ENCODE measurements at places on chromosomes 4 and X. TPM values are rescaled to one million over a fixed set of nuclear protein-coding genes. Genes with fewer than 3 reads are reported as not detected.

The FTHL17 gene
- polyA plus RNA-seq = not detected

The MBNL3 gene
- 6.6 TPM for polyA plus RNA-seq

DNA sequence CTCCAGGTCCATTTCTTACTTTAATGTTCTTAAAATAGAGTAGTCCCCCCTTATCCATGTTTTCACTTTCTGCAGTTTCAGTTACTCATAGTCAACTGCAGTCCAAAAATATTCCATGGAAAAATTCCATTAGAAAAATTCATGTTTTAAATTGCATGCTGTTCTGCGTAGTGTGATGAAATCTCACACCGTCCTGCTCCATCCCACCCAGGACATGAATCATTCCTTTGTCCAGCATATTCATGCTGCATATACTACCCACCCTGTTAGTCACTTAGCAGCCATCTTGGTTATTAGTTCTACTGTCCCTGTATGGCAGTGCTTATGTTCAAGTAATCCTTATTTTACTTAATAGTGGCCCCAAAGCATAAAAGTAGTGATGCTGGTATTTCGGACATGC lies 5.4 kb upstream of the PDLIM5 start:
- DNase-seq = no peak

The RAB39B gene
- 1.3 TPM for polyA plus RNA-seq

DNA sequence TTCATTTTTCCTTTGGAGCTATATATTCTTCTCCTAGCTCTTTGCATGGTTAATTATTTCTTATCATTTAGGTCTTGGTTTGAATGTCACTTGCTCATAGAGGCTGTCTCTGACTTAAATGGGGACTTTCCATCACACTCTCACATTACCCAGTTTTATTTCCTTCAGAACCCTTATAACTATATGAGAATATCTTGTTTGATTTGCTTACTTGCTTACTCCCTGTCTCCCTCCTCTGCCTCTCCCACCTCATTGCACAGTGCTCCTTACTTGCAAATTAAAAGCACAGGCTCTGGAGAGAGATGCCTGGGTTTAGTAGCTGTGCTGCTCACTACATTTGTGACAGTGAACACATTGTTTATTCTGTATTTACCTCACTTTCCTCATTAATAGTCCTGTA lies 174.6 kb downstream of the SOWAHB start:
- no peak for DNase-seq

GRCh38 chrX:9980401-9980800 lies 13.2 kb downstream of the CLDN34 start:
- DNase-seq = no peak

DNA sequence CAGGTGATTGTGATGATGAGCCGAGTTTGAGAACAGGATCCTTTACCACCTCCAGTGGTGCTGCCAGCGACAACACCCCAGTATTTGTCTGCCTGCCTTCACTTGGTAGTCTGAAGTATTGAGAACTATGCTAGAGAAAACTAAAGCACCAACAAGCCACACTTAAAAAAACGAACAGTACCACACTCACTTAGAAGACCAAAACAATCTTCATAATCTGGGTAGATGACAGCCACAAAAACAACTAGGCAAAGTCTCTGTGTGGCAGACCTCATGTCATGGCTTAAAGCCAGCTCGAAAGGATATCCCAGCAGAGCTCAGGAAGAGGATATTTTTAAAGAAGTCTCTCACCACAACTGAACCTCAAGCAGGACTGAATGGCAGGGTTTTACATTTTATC lies 236.0 kb downstream of the GPC3 start:
- no peak for DNase-seq

DNA sequence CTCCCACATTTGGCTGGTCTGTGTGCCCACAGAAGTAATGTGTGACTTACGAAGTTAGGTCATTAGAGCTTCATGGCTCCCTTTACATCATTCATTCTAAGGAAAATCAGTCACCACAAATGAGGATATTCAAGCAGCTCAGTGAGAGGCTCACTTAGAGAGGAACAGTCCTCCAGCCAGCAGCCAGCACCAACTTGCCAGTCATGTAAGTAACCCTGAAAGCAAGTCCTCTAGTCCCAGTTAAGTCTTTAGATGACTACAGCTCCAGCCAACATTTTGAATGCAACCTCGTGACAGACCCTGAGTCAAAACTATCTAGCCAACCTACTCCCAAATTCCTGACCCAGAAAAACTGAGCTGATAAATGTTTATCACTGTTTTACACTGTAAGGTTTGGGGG lies 71.3 kb downstream of the LRBA start:
- no peak for DNase-seq

The ZNF185 gene
- 4.7 TPM for polyA plus RNA-seq

DNA sequence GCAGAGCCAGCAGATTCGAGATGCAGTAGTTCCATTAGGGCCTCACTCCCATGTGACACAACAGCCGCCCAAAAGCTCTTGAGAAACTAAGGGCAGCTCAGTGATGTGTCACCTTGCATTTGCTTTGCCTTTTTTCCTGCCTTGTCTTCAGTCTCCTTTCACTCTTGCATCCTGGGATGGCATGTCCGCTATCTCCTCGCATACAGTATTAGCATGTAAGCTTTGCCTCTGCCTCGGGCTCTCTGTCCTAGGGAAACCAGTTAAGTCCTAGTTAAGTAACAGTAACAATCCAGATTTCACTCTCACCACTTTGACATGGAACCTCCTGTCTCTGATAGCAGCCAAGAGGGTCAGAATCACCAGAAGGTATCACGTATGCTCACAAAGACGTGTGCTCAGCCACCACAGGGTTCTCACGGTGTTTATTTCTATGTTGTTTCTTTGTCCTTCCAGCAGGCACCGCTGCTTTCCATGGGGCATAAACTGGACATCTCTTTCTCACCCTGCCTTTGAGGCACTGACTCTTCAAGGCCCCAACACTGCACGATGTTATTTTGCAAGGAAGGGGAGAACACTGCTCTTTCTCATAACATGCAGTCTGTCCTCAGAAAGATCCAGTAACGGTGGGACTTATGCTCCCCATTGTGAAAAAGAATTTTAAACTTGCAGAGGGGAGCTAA lies 26.7 kb upstream of the SORBS2 start:
- no peak for DNase-seq

DNA sequence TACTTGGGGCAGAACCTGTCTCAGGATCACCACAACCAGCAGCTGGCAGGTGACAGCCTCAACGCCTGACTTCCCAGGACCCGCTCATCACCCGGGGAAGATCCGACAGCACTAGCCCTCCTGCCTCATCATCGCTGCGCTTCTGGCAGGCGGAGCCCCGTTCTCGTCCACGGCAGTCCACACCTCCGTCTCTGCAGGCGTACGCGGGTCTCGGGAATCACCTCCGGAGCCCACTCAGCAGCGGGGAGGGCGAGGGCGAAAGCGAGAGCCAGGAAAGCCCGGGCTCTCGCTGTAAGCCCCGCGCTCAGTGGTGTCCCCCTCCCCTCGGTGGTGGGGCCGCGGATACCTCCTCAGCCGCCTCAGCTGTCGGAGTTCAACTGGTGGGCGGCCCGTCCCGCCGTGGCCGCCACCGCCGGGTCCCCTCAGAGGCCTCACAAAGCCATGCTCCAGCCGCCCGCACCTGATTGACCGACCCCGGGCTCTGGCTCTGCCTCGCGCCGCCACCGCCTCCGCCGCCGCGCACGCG lies 518 bp upstream of the CNKSR2 start:
- no peak for DNase-seq

DNA sequence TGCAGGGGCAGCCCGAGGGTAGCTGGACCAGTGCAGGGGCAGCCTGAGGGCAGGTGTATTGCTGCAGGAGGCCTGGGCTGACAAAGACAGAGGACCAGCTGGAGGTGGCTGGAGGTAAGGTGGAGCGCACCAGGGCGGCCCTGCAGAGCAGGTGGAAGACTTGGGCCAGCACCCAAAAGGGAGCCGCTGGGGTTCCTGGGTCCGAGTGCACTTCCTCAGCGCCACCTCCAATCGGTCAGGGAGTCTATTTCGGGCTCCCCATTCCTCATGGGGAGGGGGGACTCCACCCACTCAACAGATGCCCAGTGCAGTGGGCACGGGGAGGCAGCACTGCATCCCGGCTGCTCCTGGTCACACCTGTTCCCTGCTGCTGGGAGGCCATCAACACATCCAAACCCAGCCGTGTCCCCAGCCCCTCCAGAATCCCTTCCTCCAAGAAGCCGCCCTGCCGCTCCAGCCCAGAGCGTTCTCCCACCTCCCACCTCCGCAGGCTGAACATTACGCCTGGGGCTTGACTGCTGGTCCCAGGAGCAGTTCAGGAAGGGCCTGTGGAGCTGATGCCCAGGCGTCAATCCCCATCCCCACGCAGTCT lies 1.5 kb downstream of the LRPAP1 start:
- DNase-seq = no peak

- DNase-seq = no peak
Observed at GRCh38 chr4:8121292-8122015, 37.2 kb downstream of the ABLIM2 start.

DNA sequence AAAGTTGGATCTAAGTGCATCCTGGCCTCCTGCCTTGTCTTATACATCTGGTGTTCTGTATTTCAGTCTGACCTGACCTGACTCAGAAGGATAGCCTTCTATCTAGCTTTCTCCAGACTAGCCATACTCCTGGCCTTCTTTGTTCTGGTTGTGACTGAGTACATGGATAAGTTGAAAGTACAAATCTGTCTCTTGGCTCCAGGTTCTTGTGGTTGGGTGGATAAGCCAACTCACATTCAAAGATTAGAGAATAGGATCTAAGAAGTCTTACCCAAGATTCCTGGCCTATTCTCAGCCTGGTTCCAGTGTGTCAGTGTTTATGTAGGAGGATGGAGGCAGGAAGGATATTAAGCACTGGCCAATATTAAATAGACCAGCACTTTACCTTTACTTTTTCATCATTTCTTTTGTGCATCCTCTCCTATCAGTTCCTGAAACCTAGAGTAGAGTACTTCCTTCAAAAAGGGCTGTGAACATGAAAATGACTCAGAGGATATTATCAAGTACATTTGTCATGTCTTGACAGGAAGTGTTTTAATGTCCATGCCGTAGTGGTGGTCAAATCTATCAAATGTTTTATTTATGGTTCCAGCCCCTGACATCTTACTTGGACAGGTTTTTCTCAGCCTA lies 123.5 kb downstream of the IL15 start:
- DNase-seq = no peak

The GPR34 gene
- 13.8 TPM for polyA plus RNA-seq

GRCh38 chr4:32864713-32865351 lies 2144.7 kb downstream of the PCDH7 start:
- no peak for DNase-seq

DNA sequence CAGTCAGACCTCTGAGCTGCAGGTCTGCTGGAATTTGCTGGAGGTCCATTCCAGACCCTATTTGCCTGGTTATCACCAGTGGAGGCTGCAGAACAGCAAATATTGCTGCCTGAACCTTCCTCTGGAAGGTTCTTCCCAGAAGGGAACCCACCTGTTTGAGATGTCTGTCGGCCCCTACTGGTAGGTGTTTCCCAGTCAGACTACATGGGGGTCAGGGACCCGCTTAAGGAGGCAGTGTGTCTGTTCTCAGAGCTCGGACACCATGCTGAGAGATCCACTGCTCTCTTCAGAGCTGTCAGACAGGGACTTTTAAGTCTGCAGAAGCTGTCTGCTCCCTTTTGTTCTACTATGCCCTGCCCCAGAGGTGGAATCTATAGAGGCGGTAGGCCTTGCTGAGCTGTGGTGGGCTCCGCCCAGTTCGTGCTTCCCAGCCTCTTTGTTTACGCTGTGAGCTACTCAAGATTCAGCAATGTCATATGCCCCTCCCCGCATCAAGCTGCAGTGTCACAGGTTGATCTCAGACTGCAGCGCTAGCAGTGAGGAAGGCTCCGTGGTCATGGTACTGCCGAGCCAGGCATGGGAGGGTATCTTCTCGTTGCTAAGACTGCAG lies 44.1 kb upstream of the KDR start:
- no peak for DNase-seq

GRCh38 chr4:184097241-184097605 lies 120.5 kb downstream of the ENPP6 start:
- DNase-seq = peak; percentile 75

- DNase-seq = no peak
Observed at GRCh38 chr4:70954032-70954431, 39.4 kb upstream of the DCK start.

- DNase-seq = no peak
Observed at GRCh38 chr4:185796176-185796575, 15.8 kb downstream of the SORBS2 start.
